ENCODE measurements at places on chromosomes 12 and 14.

- DNase-seq, result no peak
Observed at GRCh38 chr14:49589387-49589786, 3.2 kb upstream of the RPS29 start.

DNA sequence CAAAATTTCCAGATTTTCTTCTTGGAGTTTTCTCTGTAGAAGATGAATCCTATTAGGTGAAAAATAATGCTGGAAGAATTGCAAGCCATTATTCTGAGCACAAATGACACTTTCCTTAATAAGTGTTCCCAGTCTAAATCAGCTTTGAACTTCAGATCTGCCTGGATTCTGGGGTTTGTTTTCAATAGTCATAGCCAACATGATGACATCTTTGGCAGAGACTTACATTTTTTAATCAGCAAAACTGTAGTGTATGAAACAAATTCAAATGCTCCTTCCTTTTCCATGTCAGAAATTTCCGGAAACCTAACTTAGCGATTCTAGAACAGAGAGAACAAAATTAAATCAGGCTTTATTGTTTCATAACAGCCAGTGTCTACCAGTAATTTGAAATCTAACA, 88.5 kb downstream of the TSPAN8 start:
- no peak for DNase-seq

DNA sequence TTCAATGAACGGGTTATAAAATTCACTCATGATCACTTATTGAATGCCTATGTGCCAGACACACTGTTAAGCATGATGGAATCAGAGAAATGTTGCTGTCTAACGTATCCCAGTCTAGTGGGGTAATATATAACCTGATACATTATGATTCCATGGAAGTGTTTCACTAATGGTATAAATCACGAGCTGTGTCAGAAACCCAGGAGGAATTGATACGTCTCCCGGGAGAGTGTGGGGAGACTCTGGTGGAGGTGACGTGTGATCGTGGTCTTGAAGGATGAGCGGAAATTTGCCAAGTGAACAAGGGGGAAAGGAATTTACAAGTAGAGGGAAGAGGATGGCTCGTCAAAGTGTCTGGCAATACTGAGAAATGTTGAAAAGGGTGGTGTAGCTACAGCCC, 26.5 kb downstream of the MANSC1 start:
- peak; percentile 54 for DNase-seq

DNA sequence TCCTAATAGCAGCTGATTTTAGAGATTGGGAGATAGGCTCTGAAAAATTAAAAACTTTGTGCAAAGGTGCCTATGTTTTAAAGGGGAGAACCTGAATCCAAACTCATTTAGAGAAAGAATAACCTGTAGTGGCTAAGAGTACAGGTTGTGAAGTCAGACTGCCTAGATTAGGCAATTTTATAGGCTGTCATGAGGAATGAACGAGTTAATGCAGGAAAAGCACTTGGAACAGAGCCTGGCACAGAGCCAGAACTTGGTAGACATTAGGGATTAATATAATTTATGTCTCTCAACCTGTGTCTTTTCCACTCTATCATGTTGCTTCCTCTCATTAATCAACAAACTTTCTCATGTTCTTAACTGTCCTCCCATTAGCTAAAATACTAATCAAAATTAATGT, 98.1 kb downstream of the WIF1 start:
- no peak for DNase-seq

- no peak for DNase-seq
Observed at GRCh38 chr12:121086781-121087295, 45.8 kb upstream of the P2RX7 start.

DNA sequence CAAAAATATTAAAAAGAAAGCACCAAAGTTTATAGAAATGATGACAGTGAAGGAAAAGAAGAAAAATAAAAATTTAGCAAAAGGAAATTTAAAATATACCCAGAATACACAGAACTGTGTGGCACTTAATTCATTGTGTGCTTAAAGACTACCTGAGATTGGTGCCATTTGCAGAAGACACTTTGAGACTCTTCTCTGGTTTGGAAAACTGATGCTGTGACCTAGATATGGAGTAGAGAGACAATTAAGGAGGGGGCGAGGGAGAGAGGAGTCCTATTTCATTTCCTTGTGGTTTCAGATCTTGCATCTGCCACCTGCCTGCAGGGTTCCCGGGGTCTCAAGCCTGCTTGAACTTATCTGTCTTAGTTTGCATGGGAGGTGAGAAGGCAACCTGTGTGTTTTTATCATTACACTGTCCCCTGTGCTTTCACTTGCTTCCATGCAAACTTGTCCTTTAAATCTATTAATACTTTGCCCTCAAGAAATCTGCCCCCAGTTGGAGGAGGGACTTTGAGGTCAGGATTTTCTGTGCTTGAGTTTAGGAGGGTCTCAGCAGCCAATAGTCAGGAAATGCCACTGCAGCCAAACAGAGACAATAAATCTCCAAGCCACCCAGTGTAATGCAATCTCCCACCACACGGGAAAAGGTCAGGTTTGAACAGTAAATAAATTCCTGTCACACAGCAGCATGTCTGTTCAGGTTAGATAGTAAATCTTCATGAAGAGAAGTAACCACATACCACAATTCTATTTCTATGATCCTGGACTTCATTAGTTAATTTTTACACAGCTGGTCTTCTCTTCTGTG, 119.4 kb downstream of the CAND1 start:
- no peak for DNase-seq

GRCh38 chr12:64058541-64059265, 163.4 kb downstream of the KICS2 start:
- no peak for DNase-seq

DNA sequence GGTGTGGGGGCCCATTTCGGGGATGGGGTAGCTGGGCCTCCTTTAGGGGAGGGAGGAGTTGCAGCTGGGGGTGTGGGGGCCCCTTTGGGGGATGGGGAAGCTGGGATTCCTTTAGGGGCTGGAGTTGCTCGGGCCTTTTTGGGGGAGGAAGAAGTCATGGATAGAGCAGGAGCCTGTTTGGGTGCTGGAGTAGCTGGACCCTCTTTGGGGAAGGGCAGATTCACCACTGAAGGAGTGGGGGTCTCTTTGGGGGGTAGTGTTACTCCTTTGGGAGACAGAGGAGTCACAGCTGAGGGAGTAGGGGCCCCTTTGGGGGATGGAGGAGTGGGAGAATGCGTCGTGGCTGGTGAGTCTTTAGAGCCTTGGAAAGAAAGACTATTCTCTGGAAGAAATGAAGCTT, 6.5 kb downstream of the NACA start:
- no peak for DNase-seq

GRCh38 chr12:7433276-7433822, 10.6 kb downstream of the CD163L1 start:
- peak; percentile 70 for DNase-seq

DNA sequence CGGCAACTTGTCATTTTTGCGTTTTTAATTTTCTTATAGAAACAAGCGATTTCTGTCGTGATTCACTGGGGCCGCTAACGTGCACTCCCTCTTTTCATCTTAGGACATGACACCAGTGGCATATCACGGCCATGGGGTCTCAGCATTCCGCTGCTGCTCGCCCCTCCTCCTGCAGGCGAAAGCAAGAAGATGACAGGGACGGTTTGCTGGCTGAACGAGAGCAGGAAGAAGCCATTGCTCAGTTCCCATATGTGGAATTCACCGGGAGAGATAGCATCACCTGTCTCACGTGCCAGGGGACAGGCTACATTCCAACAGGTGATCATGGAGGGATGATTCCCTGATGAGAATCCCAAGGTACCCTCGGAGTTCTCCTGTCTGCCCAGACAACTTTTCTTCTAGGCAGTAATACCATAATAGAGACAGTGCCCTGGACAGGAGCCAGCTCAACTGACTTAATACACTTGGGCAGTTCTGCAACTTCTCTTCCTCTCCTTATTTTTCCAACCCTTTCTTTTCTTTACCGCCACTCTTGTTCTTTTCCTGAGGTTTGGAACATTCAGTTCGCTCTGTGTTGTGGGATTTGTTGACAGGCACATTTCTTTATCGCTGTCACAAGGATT, 821 bp downstream of the TMEM106C start:
- no peak for DNase-seq

- no peak for DNase-seq
Observed at GRCh38 chr12:41724216-41724615, 420.5 kb downstream of the GXYLT1 start.

- DNase-seq, result peak; percentile 17
Observed at GRCh38 chr12:473863-474577, 14.3 kb downstream of the B4GALNT3 start.

GRCh38 chr12:121579981-121580868, 598 bp downstream of the KDM2B start:
- peak; percentile 61 for DNase-seq

GRCh38 chr14:103973354-103973753, 31.0 kb upstream of the RD3L start:
- DNase-seq, result no peak

- DNase-seq, result no peak
Observed at GRCh38 chr12:128314611-128315010, 47.6 kb downstream of the TMEM132C start.

GRCh38 chr12:49942921-49943624, 7.5 kb upstream of the AQP2 start:
- DNase-seq, result no peak

DNA sequence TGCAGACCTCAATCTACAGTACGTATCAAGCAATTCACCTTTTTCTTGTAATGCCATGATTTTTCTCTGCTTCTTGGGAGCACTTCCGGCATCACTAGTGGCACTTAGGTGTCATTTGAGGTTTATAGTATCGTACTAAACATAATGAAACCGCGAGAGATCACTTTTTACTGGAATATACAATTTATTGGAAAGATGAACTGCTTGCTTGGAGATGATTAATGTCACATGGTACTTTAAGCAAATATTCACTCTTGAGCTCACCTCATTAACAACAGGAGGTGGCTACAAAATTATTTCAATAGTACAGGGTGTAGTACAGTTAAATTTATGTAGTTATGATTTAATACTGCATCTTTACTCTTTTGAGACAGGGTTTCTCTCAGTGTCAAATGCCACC, 11.5 kb downstream of the FUT8 start:
- no peak for DNase-seq

DNA sequence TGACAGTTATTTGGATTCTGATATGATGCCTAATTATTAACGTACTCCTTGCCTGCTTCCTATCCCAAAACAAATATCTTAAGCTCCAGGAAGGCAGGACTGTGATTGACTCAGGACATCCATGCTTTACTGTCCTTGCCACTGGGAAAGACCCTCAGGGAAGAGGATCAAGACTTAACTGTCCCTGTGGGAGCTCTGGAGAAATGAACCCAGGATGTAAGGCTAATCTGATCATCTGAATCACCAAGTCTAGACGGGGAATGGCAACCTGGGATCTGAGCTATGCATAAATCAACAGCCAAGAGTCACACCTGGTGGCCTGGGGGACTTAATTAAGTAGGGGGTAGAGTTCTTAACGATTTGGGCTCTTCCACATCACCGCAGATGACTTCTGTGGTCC, 153.2 kb upstream of the BCL2L14 start:
- no peak for DNase-seq

DNA sequence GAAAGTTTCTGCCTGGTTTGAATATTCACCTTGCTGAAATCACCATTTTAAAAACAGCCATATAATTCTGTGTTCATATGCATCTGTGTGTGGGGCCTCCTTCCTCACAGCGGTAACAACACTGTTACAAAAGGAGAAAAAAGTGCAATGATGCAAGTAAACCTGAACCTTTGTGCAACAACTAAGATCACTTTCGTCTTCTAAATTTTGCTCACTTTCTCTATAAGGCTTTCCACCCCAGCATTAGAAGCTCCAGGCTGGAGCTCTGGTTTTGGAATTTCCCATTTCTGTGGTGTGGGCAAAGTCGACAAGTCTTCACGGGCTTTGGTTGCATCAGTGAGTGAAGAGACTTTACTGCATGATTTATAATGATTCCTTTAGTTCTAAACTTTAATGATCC, 18.4 kb downstream of the FGD6 start:
- DNase-seq, result no peak

DNA sequence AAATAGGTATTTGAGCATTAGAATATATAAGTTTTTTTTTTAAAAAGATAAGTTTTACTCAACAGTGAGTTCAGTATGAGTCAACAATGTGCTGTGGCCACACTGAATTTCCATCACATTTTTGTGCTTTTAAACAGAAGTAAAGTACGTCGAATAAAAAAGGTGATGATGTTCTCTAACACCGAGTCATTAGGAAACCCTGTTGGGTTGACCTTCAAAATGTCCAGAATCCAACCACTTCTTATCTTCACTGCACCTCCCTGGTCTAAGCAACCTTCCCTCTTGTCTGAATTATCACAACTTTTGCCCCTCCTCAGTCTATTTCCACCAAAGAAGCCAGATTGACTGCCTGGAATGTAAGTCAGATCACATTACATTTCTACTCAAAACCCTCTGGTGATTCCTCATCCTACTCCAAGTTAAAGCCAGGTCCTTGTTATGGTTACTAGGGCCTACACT, 43.0 kb upstream of the SYCP3 start:
- peak; percentile 46 for DNase-seq

GRCh38 chr12:45827974-45828373, 98.5 kb downstream of the ARID2 start:
- no peak for DNase-seq

GRCh38 chr12:110917961-110918360, 2.4 kb downstream of the MYL2 start:
- no peak for DNase-seq

DNA sequence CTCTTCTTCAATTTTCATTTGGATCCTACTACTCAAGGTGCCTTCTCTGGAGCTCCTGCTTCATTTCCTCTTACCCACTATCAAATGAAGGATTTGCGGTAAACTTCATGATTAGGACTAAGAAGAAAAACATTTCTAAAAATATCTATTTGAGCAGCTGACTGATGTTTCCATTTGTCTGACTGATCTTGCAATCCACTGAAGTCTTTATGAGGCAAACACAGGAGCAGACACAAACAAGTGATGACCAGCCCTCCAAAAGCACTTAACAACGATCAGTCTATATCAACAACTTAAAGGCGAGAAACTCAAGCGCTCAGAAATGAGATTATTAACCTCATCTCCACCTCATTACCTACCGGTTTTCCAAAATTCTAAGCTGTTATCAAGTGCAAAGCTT, 26.2 kb downstream of the OSBPL8 start:
- DNase-seq, result no peak

GRCh38 chr12:93154753-93155480, 222.8 kb upstream of the NUDT4 start:
- DNase-seq, result no peak

DNA sequence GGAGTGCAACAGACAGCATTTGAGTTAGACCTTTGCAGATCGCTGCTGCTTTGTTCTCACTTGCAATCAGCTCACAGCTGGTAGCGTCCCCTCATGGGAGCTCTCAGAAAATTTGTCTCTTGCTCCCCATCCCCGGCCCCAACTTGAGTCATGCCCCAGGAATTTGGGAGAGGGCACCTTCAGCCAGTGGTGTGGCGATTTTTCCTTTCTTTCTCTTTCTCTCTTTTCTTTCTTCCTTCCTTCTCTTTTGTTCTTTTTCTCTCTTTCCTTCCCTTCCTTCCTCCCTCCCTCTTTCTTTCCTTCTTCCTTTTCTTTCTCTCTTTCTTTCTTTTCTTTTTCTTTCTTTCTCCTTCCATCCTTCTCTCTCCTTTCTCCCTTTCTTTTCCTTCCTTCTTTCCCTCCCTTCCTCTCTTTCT, 34.2 kb upstream of the MAP1LC3B2 start:
- peak; percentile 53 for DNase-seq

- DNase-seq, result no peak
Observed at GRCh38 chr14:37596790-37597472, 1.5 kb downstream of the TTC6 start.

- no peak for DNase-seq
Observed at GRCh38 chr14:71961972-71962371, 29.7 kb downstream of the RGS6 start.

GRCh38 chr12:116295327-116296263, 18.1 kb upstream of the MED13L start:
- DNase-seq, result peak; percentile 79

- peak; percentile 39 for DNase-seq
Observed at GRCh38 chr14:86038387-86039042, 508.6 kb downstream of the FLRT2 start.
